ENCODE measurements at places on chromosomes 16 and 17. TPM values are rescaled to one million over a fixed set of nuclear protein-coding genes. Genes with fewer than 3 reads are reported as not detected.

NLRC5 gene
- total RNA-seq = 23.8 TPM

- H3K27me3 ChIP-seq = no peaks in the 10 kb centered on the region
- DNase-seq = peak; percentile 71
- peaks cover 16% of the 10 kb centered on the region for H3K4me1 ChIP-seq
- H3K36me3 ChIP-seq = no peaks in the 10 kb centered on the region
These were observed 28.3 kb upstream of the BHLHA9 start for GRCh38 chr17:1241929-1242328.

- H3K4me1 ChIP-seq = no peaks in the 10 kb centered on the region
- no peak for DNase-seq
- H3K27me3 ChIP-seq = no peaks in the 10 kb centered on the region
- H3K36me3 ChIP-seq = no peaks in the 10 kb centered on the region
- no peak overlapping the region for H3K27ac ChIP-seq
- H3K4me3 ChIP-seq = no peak overlapping the region
These were observed 182.8 kb upstream of the TOX3 start for GRCh38 chr16:52729731-52730130.

DNA sequence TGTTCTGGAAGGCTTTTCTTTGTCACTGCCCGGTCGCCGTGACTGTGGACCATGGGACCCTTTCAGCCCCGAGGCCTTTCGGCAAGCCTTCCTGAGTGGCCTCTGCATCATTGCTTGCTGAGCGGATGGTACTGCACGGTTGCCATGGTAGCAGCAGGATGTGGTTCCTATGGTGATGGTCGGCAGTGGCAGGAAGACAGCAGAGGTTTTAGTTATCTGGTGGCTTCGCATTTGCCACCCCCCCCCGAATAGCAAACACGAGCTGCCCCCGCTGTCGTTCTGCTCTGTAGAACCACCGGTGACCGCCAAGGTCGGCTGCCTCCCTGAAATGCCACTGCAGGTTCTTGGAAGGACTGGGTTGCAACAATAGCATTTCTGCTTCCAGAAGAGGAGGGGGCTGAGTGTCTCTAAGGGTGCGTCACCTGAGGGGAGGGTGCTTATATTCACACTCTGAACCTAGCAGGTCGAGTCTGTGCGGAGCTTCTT lies 76.6 kb downstream of the CMIP start:
- DNase-seq = no peak
- peaks cover 28% of the 10 kb centered on the region for H3K4me1 ChIP-seq
- no peaks in the 10 kb centered on the region for H3K36me3 ChIP-seq
- no peak overlapping the region for H3K27ac ChIP-seq

GRCh38 chr17:62648956-62649294 lies 21.5 kb downstream of the MRC2 start:
- H3K4me3 ChIP-seq = no peak overlapping the region
- no peaks in the 10 kb centered on the region for H3K27me3 ChIP-seq
- H3K27ac ChIP-seq = no peak overlapping the region
- H3K36me3 ChIP-seq = 0 out of 2 replicates have a peak, but pooled peaks cover 2% of the 10 kb centered on the region
- H3K4me1 ChIP-seq = peaks cover 35% of the 10 kb centered on the region
